Hematopoietic multipotent progenitor cell (in vitro differentiated cells): ENCODE measurements at places on chromosomes 12 and 14.

- no peak for DNase-seq
Measured at GRCh38 chr12:64877363-64878004, 53.0 kb downstream of the TBC1D30 start.

DNA sequence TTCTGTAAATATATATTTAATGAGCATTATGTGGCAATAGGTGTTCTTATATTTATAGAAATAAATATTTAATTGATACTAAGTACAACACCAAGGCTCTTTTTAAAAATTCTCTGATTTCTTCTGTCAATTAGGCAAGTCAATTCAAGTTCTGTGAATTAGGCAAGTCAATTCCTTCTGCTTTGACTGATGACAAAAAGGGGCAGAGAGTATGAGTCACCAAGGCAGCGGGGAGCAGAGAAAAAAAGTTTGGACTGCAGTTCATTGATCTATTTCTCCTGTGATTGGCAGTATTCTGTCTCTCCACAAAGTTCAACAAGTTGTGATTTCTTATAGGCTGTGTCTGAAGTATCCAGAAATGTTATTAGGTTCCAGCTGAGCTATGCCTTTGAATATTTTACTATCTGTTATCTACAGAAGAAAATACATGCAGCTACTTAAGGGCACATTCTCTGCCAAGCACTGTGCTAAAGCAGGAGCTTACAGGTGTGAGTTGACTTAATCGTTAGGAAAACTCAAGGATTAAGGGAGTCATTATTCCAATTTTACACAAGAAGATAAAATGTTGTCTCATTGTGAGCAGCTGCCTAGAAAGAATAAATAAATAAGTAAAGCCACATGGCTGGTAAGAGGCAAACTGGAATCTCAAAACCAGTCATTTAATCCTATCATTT is 206.4 kb upstream of the ALG10B start:
- no peak for DNase-seq

GRCh38 chr12:132276066-132276826 is 53.1 kb downstream of the GALNT9 start:
- no peak for DNase-seq

GRCh38 chr14:85529803-85530574 is at the start of gene FLRT2:
FLRT2 (plus strand) TSS chr14:85530144; CDS start chr14:85621515, 91,371 bp downstream.
- DNase-seq: no peak

DNA sequence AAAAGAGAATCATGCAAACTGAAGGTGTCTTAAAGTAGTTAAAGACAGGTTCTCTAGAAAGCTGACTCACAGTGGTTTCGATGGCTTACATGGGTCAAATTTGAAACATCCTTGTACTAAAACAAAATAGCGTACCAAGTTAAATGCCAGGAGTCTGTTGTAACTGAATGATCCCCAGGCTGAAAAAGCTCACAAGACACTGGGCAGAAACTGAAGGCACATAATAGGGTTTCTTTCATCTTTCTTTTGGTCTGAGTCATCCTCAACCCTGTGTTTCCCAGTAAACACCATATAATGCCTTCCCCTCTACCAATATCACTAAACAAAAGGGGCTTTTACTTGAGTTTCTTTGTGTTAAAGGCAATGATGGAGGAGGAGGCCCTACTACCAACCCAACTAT is 12.8 kb downstream of the ZFYVE1 start:
- DNase-seq: no peak

DNA sequence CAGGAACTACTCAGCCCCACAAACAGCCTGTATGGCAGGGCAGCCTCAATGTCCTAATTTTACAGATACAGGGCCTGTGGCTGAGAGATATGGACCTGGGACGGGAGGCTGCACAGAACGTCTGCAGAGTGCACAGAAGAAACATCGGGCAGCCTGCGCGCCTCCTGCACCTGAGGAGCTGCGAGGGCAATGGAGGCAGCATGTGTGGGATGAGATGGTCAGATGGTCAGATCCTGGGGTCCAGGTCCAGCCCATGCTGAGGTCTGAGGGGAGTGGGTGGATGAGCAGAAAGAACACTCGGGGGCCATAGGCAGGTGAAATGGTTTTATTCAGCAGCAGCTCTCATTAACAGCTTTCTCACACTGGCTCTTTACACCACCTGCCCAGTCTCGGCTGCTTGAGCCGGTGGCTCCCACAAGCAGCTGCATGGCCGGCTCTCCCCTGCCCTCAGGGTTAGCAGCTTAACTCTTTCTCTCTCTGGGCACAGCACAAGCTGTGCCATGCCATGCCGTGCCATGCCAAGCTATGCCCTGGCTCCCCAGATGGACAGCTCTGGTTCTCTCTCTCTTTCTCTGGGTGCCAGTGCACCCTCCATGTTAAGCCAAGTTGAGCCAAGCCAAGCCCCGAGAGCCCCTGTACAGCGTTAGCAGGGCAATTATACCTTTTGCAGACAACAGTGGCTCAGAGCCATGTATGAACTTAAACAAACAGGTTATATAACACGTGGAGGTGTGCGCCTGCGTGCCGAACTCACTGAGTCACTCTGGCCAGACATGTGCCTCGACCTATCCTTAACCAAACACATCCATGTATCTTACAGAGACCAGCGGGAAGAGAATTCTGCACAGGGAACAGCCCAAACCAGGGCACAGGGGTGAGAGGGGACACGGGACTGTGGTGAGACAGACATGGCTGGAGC is 47.6 kb downstream of the RIMBP2 start:
- DNase-seq: no peak
